SW480 (cell line): ENCODE measurements at places on chromosomes 12 and 14.

DNA sequence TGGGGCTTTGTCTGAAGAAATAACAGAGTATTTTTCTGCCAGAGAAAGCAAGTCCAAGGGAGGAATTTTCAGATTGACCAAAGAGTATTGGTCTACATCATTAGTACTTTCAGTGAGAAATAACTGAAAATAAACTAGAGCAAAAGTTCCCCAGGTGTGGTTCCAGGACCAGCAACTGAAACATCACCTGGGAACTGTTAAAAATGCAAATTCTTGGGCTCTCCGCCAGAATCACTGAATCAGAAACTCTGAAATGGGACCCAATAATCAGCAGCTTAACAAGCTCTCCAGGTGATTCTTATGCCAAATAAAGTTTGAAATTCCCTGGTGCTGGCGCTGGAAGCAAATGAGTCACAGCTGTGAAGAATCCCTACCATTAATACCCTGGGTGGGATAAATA is 52.1 kb downstream of the EIF2S3B start:
- DNase-seq: no peak

DNA sequence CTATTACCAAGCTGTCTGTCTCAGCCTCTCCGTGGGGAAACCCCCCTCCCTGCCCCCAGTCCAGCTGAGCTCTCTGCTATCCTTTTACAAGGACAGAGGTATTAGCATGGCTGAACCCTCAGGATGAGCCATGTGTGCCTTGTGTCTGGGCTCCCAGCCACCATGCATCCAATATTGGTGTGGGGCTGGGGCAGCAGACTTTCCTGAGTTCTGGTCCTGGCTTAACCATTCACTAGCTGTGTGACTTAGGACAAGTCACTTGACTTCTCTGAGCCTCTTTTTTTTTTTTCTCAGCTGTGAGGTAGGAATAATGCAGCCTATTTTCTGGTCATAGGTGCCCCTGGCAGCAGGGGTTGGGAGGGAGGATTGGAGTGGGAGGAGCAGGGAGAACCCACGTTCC is 17.1 kb upstream of the CYP46A1 start:
- no peak for DNase-seq

- DNase-seq: no peak
Observed at GRCh38 chr12:52772772-52773171, 4.4 kb downstream of the KRT76 start.

GRCh38 chr12:13790317-13790716 is 191.1 kb downstream of the GRIN2B start:
- DNase-seq: no peak

DNA sequence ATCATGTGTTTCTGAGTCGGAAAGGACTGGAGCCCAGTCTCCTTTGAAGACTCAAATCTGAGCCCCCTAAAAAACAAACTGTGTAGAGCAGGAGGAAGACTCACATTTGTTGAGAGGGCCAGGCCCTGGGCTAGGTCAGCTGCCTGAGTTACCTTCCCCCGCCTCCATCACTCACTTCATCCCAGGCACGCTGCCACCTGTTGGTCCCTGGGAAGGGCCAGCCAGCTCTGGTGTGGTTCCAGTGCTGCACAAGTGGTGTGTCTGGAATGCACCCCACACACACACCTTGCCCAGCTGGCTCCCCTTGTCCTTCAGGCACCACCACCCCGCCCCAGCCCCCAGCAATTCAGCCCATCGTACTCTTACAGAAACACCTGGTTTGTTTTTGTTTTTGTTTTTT is 9.0 kb downstream of the MVK start:
- DNase-seq: peak; percentile 62

- no peak for DNase-seq
Observed at GRCh38 chr12:122096014-122096413, 17.5 kb downstream of the MLXIP start.

DNA sequence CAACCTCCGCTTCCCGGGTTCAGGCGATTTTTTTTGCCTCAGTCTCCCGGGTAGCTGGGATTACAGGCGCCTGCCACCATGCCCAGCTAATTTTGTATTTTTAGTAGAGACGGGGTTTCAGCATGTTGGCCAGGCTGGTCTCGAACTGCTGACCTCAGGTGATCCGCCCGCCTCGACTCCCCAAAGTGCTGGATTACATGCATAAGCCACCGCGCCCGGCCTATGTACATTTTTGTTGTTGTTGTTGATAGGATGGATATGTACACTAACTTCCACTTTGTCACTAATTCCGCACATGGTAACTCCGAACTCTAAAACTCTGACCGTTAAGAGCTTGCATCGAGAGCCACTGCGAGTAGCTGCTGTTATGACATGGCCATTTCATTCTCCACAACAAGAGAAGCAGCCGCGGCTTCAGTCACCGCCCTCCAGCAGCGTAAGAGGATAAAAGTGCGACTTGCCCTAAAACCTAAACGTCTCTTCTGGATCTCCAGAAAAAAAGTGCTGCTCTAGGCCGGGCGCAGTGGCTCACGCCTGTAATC is 742 bp upstream of the MARS1 start:
- no peak for DNase-seq

- no peak for DNase-seq
Observed at GRCh38 chr14:35390577-35391387, 13.8 kb downstream of the NFKBIA start.

- DNase-seq: peak; percentile 66
Observed at GRCh38 chr12:69688471-69689427, 10.4 kb downstream of the BEST3 start.

DNA sequence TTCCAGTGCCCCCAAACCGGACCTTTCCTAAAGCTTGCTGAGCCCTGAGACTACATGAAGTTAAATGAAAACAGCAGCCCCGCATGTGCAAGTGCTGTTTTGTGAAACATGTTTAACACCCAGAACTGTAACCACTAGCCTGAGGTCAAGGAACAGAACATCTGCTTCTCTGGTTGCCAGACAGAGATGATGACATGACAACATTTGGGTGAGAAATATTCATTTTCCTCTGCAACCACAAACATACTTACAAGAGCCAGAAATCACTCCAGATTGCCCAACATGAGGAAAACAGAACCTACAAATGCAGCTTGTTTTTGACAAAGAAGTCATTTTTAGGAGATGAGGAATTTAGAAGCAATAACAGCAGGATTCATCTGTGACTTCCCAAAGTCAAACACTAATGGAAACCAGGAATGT is 110.4 kb downstream of the BCAT1 start:
- DNase-seq: no peak

DNA sequence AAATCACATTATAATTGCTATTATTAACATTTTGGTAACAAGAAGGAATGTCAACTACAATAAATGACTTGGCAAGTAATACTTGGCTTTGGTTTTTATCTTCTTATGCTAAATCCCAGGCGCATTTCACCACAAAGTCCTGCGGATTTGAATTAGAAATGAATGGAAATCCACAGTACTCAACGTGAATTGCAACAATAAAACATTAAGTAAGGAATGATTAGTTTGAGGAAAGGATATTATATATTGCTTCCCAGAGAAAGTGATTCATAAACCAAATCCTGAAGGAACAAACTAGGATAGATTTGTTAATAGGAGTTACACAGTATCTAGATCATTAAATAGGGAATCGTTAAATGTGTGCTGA is 1089.7 kb downstream of the TRHDE start:
- DNase-seq: no peak

DNA sequence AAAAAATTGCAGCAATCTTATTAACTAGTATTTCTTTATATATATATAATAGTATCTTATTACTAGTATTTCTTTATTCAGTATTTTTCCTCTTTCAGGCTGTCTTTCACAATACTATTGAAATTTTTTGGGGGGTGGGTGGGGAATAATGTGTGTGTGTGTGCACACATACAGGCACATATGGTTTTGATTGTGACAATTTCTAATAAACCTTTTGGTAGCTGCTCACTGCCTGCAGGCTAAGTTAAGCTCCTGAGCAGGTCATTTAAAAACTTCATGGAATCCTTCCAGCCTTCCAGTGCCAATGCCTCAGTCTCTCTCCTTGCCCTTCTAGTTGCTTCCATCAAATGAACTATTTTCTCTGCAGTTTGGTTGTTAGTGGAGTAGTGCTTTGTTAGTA is 490.1 kb downstream of the PCNX1 start:
- no peak for DNase-seq

- peak; percentile 95 for DNase-seq
Observed at GRCh38 chr14:95519699-95520098, 3.2 kb upstream of the SYNE3 start.

- DNase-seq: no peak
Observed at GRCh38 chr12:16603260-16603915, 2.6 kb downstream of the LMO3 start.

DNA sequence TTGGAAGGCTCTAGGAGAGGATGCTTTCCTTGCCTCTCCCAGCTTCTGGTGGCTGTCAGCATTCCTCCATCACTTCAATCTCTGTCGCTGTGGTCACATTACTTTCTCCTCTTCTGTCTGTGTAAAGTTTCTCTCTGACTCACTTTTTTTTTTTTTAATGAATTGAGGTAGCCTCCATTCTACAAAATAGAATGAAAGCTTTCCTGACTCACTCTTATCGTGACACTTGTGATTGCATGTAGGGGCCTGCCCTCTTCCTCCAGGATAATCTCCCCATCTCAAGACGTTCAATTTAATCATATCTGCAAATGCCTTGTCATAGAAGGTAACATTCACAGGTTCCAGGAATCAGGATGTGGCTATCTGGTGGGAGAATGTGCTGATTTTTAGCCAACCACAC is 153.5 kb upstream of the HMGA2 start:
- no peak for DNase-seq
